Chondrocyte (in vitro differentiated cells): ENCODE measurements at places on chromosomes 4 and X. TPM values are rescaled to one million over a fixed set of nuclear protein-coding genes. Genes with fewer than 3 reads are reported as not detected.

Gene HERC5
- total RNA-seq = 0.40 to 0.56 TPM (median 0.49 TPM) in 3 replicates

Gene FDCSP
- total RNA-seq = not detected in 3 replicates

Gene TMEM271
- total RNA-seq = not detected in 3 replicates

Gene EDA
- 0.65 to 1.1 TPM (median 0.85 TPM) in 3 replicates for total RNA-seq

Gene TMPRSS11D
- total RNA-seq = not detected in 3 replicates
